ENCODE measurements at places on chromosomes 3 and 15.

DNA sequence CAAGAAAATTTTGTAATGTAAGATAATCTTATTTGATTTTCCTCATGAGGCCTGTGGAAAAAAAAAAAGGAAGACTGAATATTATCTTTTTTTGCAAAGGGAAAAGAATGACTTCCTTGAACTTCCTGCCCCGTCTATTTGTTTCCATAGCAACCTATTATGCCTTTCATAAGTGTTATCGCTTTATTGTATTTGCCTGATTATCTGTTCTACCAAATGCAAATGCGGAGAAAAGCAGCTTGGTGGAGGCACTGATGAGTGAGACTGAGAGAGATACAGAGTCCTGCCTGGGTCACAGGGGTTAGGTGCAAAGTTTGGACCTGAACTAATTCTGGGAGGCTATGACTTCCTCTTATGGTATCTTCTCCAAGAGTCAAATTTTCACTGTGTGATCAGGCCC is 334.0 kb upstream of the KCNMB2 start:
- DNase-seq, result no peak

DNA sequence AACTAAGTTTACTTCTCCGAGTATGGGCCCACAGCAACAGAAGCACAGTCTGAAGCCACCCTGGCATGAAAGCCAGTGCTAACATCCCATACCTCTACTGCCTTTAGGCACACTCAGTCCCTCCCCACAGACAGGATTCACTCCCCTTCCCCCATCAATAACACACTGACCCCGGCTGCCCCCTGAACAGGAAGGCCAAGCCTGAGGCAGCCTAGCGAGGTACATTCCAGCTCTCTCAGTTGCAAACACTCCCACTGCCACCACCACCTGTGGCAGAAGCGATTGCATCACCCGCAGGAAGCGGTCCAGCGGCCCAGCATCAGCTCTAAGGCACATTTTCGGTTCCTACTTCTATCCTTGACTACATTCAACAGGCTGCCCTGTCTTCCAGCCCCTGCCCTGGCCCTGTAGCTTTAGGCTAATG is 7.0 kb upstream of the BMF start:
- DNase-seq, result no peak

GRCh38 chr15:99953886-99954285 is 220.6 kb upstream of the LYSMD4 start:
- DNase-seq, result no peak

DNA sequence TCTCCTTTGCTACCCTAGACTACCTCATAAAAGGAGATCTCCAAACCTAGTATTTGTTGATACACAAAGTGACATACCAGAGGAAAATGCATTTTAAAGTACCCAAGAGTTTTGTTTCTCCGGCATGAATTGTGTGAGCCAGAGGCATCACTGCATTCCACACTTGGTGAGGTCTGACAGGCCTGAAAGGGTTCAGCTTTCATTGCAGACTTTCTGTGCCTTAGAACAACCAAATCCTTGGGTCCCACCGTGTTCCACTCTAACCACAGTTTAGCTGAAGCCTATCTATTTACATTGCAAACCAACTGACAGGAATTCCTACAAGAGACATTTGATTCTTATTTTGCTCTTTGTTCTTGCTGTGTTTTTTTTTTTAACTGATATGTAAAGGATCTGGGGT is 21.0 kb upstream of the EID1 start:
- no peak for DNase-seq

DNA sequence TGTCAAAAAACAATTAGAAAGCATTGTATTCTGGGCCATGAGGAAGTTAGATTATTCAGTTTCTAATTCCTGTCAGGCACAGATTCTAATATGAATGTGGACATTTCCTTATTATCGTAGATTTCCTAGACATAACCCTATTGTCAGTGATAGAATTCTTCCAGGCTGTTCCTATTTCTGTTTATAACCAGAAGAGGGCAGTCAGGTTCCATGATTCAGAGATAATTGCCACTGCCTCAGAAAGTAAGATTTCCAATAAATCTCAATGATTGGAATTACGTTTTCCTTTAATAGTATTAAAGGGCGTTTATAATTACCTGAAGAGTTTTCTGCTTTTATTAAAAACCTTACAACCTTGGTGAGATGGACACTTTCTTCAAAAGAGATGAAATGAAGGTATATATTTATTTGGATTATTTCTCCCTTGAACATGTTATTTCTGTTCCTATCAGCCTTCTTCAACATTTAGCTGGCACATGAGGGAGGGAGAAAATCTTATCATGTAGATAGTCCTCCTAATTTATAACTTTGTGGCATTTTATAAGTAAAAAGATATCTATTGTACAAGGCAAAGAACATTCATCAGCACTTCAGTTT is 439.2 kb downstream of the MCTP2 start:
- peak; percentile 63 for DNase-seq

DNA sequence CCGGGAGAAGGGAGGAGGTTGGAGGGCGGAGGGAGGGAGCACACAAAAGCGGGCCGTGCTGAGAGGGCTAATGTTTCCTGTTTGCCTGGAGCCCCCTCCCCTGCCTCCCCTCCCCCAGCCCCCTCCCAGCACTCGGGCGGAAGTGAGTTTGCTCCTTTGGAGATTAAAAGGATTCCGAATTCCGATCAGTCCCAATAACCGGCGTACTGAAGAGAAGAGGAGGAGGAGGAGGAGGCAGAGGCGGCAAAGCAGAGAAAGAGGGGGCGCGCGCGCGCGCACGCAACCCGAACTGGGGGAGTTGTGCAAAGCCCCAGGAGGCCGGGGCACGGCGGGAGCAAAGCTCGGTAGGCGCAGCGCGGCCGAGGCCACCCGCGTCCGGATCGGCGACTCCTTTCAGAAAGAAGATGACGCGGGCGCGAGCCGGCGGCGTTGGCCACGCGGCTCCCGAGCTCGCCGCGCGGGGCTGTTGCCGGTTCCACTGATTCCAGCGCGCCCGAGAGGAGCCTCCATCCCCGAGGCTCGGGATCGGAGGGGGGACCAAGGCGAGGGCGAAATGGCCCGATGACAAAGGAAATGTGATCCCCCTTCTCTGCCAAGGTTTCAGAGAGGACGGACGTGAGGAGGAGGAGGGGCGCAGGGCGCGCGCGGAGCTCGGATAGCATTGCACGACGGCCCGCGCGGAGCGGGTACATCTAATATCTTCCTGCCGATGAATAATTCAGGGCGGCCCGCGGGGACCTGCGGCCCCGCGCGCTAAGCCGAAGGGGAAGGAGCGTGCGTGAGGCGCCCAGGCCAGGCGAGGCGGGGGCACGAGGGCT is 1.1 kb upstream of the TRIM71 start:
- DNase-seq, result no peak

DNA sequence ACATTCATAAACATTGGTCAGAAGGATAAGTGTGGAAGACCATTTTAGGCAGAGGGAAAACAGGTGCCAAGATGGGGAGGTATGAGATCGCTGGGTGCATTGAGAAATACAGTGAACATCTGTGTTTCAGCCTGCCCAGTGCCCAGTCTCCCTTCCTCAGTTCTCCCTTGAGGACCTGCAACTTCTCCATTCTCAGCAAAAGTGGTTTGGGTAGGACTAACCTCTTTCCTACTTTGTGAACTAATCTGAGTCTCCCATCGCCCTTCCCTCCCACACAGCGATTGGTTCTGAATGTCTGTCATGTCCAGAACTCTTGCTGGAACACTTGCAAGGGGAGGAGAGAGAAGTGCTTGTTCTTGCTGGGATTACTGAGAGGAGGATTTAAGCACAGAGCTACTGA is 10.9 kb upstream of the CCNL1 start:
- DNase-seq, result no peak

DNA sequence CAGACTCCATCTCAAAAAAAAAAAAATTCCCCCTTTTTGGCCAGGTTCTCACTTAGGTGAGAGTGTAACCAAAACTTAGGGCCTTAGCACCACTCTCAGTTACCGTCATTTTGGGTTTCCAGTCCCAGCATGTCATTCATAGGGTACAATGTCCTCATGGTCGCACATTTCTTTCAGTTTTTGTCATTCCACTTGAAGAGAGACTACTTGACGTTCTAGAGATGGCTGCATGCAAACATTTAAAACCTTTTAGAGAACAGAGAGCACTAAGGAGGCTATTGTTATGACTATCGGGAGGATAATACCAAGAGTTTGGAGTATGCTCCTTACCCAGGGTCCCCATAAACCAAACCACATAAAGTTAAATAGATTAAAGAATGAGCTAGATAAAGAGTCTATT is 37.9 kb upstream of the THUMPD3 start:
- no peak for DNase-seq

- no peak for DNase-seq
These were observed 109.8 kb downstream of the EEFSEC start for GRCh38 chr3:128263118-128263517.

GRCh38 chr3:69762768-69763229 is 23.5 kb downstream of the MITF start:
- DNase-seq, result no peak

GRCh38 chr3:108202080-108202479 is 20.1 kb downstream of the IFT57 start:
- DNase-seq, result no peak

- no peak for DNase-seq
These were observed 93.9 kb upstream of the RPL32 start for GRCh38 chr3:12935023-12935860.

DNA sequence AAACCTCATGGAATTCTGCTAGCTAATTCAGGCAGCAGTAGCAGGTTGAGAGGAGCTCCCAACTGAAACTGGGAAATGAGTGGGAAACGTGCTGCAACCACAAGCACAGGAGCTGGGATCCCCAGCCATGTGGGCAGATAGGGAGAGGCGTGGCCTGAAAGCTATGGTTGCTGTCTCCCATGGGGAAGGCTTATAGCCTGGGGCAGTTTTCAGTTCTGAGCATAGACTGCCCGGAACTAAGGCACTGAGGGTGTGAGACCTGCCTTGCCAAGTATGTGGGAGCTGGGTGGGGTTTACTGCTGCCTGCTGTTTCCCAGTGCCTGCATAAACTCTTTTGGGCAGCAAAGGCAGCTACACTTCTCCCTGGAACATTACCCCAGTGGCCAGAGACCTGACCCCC is 229.5 kb downstream of the TUSC7 start:
- DNase-seq, result peak; percentile 5

DNA sequence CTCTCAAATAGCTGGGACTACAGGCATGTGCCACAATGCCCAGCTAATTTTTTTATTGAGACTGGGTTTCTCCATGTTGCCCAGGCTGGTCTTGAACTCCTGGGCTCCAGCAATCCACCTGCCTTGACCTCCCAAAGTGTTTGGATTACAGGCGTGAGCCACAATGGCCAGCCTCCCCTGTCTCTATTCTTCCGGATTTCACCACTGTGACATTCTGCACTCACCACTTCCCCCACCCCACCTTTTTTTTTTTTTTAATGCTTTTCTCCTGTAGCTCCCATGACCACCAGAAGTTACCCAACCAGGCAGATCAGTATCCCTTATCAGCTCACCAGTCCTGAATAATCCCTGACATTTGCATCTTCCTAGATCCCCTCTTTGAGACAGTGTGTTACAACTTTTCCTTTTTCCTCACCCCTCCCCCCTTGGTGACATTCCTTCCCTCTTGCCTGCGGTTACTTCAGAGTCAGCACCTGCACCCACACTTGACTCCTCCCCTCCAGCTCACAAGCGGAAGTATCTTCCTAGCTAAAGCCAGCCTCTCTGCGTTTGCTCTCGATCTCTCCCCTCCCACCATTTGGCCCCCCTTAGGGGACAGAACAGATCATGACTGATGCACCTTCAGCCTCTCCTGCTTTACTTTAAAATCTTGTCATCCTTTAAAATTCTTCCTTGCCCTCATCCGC is 13.5 kb upstream of the ZNF592 start:
- DNase-seq, result peak; percentile 89

DNA sequence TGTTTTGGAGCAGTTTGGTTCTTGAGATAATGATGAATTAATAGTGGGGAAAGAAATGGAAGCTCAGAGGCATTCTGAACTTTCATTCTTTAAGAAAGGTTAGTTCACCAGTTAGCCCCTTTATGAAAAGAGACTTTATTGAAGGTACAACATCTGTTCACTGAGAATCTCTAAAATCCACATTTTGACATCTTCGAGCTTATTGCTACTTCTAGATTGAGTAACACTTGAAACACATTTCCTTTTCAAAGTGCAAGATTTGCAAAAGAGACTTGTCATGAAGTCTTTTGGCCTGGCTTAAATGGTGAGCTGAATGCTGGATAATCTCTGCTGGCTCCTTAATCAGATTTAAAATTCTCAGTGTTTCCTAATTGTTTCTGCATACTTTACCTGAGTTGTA is 42.3 kb downstream of the RAB8B start:
- no peak for DNase-seq

GRCh38 chr3:31709005-31709404 is 176.3 kb downstream of the STT3B start:
- no peak for DNase-seq

GRCh38 chr15:22956978-22957260 is 23.2 kb downstream of the CYFIP1 start:
- no peak for DNase-seq

DNA sequence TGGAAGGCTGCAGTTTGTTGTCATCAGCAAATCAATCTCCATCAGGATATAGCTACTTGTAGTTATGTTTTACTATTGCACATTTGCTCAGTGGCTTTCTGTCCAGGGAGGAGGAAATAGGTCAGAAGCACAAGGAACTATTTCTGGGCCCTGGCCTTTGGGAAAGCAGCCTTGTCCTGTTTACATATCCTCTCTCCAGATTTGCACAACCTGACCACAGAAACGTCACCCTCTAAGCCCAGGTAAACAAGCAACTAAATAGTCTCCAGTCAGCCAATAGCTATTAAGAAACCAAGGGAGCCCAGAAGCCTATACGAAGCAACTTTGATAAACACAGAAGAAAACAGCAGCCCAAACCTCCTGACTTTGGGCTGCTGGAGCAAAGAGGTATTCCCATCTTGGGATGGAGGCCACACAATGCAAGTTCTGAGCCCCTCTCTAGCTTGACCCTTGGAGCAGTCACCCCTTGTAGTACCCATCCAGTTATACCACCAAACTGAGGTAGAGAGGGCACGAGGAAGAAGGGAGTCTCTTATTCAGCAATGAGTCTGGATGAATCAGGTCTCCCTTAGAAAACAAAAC is 2.3 kb upstream of the FEM1B start:
- no peak for DNase-seq

DNA sequence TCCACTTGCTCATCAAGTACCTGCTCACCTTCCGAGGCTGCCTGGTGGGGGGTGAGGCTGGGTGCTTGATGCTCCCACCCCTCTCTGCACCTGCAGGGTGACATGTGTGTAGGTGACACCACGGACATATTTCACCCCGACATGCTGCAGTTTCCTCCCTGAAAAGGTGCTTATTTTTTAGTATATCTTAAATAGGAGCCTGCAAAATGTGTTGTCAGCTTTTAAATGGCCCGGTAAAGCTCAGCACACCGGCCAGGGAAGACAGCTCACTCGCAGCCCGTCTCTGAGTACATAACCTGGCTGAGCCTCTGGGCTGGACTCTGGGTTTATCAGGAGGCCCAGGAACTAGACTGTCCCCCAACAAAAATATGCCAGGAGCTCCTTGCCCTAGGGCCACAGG is 89.3 kb upstream of the LINGO1 start:
- DNase-seq, result no peak

DNA sequence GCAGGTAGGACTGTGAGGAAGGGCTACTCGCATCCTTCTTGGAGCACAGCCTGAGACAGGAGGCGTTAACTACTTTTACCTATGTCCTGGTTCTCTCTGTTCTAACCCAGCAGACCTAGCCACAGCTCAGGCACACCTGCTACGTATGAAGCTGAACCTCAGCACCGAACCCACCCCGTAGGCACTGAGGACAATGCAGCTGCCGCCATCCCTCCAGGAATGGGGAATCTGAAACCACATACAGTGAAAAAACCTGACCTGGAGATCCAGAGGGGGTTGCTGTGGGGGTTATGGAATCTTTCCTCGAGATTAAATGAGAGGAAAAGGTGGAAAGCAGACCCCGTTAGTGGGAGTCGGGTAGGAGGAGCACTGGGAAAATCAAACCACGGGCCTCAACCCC is 14.4 kb downstream of the MST1R start:
- no peak for DNase-seq

- no peak for DNase-seq
These were observed 5.2 kb downstream of the PARP3 start for GRCh38 chr3:51947215-51947900.
